ENCODE measurements at places on chromosomes 7 and 10. TPM values are rescaled to one million over a fixed set of nuclear protein-coding genes. Genes with fewer than 3 reads are reported as not detected.

- DNase-seq: no peak
Observed at GRCh38 chr10:104574427-104574826, 66.7 kb upstream of the SORCS3 start.

- no peak for DNase-seq
Observed at GRCh38 chr10:48651293-48651692, 33.4 kb upstream of the WDFY4 start.

GRCh38 chr7:16636555-16637101 is 8.9 kb downstream of the ANKMY2 start:
- peak; percentile 20 for DNase-seq

- no peak for DNase-seq
Observed at GRCh38 chr10:113423981-113424721, 128.7 kb upstream of the HABP2 start.

GRCh38 chr7:86814661-86815379 is 171.1 kb downstream of the GRM3 start:
- DNase-seq: no peak

- peak; percentile 35 for DNase-seq
Observed at GRCh38 chr7:43628431-43628830, 45.5 kb downstream of the STK17A start.

DNA sequence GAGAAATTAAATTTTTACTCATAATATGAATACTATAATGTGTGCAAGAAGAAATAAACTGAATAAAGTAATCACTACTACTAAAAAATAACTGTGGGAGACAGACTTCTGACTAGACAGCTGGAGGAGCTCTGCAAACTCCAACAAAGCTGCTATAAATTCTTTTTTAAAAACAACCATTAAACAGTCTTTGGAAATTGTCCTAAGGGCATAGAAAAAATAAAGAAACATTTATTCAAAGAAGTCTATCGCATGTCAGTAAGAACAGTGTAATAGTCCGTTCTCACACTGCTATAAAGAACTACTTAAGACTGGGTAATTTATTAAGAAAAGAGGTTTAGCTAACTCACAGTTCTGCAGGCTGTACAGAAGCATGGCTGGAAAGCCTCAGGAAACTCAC is 56.0 kb downstream of the ZPBP start:
- no peak for DNase-seq

DNA sequence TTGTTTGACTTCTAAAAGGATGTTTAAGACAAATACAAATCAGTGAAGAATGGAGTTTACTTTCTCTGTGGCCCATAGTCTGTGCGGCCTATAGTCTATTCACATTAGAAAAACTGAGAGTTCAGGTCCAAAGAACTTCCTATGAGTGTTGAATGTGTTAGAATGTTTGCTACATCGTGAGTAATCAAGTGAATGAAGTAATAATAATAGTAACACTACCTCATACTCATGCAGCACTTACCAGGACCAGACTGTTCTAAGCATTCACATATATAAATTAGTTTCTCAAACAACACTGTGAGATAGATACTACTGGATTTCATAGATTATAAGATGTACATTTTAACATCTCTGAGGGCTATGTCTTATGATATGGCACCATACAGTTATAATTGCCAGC is 70.4 kb downstream of the RALA start:
- DNase-seq: no peak

DNA sequence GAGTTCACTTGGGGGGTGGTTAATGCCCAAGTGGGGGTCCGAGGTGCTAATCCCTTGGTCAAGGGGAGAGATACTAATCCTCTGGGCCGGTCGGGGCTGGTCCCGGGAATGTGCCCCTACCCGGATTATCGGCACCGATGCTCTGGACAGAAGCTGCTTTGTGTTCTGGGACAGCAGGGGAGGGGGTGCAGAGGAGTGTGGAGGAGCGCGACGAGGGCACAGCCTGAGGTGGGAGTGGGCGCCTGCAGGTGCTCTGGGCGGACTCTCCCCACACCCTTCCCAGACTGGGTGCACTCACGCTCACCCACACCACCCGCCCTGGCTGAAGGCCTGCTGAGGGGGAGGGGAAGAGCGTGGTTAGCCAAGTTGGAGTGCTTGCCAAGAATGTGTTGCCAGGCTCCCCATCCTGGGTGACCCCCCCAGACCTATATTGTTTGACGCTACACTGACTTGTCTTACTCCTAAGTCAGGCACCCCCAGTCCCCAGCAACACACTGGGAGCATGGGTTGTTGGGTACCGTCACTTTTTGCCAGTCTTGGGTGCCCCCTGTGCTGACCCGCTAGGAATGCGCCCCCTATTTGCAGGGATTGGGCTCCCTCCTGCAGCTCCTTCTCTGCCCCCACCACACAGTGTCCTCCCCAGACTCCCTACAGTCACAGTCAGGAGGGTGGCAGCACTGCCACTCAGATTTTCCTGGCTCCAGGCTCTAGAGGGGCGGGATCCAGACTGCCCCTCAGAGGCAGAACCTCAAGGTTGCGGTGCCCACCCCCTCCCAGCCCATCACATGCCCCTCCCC is 1.2 kb downstream of the SLC4A2 start:
- peak; percentile 64 for DNase-seq

- no peak for DNase-seq
Observed at GRCh38 chr10:28806951-28807759, 129.8 kb downstream of the BAMBI start.

DNA sequence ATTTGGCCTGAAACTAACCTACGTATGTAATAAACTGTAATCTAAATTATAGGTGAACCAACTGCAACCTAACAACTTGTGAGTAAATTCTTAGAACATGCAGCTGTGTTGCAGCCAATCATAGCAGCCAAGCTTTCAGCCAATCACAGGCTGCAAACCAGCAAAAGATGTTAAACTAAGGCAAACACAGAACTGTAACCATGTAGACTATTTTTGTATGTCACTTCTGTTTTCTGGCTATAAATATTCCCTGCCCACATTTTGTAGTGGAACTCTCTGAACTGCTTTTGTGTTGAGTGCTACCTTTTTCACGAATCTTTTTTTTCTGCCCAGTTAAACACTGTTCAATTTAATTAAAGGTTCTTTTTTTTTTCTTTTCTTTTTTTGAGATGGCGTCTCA is 28.2 kb upstream of the ZPBP start:
- DNase-seq: no peak

GRCh38 chr7:21671859-21672258 is 129.0 kb downstream of the DNAH11 start:
- DNase-seq: no peak

- no peak for DNase-seq
Observed at GRCh38 chr7:102281785-102282184, 4.9 kb upstream of the SH2B2 start.

DNA sequence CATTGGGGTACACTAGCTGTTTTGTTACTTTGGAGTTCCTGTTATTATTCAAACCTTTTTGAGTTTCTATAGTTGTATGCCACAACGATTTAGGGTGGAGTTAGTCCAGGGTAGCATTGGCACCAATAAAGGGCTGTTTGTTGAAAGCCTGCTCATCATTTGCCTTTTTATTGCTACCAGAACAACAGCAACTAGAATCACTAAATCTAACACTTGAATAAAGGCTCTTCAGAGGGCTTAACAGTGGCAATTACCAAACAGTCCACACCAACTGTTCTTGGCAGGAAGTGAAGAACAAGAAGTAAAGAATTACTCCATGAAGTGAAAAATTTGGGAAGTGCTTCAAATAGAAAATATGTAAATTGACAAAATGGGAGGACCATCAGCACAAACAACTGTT is 621.4 kb downstream of the PHTF2 start:
- DNase-seq: no peak

DNA sequence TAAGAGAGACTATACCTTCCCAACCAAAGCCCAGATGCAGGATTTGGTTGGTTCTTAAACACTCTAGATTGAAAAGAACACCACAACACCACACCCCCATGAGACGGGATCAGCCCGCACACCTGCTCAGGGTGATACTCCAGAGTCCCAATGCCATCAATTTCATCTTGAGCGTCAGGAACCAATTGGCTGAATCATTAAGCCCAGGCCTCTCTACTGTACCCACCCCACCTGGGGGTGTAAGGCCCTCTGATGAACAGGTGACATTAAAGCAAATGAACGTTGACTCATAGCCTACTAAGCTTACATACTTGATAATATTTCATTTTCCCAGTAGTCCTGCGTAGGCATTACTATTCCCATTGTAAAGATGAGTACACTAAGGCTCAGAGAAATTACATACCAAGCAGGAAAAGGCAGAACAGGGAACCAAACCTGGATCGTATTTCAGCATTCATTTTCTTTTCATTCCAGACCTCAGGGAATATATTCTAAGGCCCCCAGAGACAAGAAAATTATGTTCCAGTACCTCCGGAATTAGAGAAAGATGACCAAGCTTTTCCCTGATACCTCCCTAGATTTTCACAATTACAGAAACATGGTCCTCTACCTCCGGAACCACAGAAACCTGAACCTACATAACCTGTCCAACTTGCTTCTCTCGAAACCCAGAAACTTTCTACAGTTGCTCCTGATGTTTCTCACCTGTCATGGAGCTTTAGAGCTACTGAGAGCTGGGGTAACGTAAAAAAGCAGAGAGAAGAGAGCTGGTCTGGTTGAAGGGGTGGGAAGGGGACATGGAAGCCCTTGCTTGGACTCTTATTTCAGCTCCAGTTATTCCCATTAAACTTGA is 43.1 kb upstream of the KDM7A start:
- DNase-seq: no peak

DNA sequence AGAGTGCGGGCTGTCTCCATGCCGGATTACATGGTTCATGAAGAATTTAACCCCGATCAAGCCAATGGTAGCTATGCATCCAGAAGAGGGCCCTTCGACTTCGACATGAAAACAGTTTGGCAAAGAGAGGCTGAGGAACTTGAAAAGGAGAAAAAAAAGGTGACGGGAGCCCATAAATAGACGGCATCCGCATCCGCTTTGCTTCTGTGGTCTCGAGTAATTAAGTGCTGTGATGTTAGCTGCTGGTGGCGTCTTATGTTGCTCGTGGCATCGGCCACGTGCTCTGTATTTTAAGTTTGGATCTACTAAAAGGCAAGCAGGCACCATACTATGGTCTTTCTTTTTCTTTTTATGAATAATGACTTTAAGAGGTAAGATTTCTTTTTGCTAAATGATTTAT is 11.1 kb downstream of the C7orf57 start:
- peak; percentile 53 for DNase-seq

- DNase-seq: peak; percentile 4
Observed at GRCh38 chr10:122850705-122851640, 5.3 kb upstream of the CUZD1 start.

GRCh38 chr7:149031353-149031910 is 3.1 kb upstream of the PDIA4 start:
- DNase-seq: no peak

GRCh38 chr10:31140716-31141115 is 109.1 kb upstream of the ZNF438 start:
- DNase-seq: no peak

DNA sequence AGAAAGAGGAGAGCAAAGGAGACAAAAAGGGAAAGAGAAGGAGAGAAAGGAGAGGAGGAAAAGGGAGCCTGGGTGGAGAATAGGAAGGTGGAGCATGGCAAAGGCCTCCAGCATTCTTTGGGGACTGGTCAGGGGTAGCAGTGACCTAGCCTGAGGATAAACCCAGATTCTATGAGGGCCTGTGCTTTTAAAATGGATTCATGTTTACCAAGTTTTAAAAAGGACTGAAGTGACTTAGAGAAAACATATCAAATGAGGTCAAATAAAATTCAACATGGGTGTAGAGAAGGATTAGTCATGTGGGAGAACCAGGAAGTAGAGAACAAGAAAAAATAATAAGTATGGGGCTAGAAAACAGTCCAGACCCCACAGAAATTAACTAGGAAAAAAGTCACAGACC is 20.7 kb downstream of the CREB3L2 start:
- peak; percentile 13 for DNase-seq

DNA sequence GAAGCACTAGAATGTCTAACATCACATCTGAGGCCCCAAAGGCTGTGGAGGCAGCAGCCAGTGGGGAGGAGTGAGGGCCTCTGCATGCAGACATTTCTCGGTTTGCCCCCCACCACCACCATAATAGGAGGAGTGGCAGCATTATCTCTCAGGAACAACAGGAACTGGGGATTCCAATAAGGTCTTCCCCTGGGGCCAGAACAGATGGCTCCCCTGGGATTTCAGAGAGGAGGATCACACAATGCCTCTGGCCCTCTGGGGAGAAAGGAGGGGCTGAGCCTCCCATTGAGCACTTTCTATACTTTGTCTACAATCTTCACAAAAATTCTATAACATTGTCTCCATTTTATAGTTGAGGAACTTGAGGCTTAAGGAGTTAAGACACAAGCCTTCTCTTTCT is 61.1 kb downstream of the GRID1 start:
- no peak for DNase-seq

RTKN2 gene
- total RNA-seq: 9.9 TPM

VKORC1L1 gene
- total RNA-seq: 15.0 TPM

EXOC6 gene
- 5.2 TPM for total RNA-seq

FLNC gene
- 11.2 TPM for total RNA-seq

MYL10 gene
- not detected for total RNA-seq

TDRD1 gene
- total RNA-seq: not detected
